COR-L47 (cell line): ENCODE measurements at places on chromosomes 4 and X.

- DNase-seq = no peak
These were observed 176.6 kb upstream of the GALNTL6 start for GRCh38 chr4:171636606-171637005.

- no peak for DNase-seq
These were observed 230.3 kb upstream of the PGRMC2 start for GRCh38 chr4:128517739-128518510.

DNA sequence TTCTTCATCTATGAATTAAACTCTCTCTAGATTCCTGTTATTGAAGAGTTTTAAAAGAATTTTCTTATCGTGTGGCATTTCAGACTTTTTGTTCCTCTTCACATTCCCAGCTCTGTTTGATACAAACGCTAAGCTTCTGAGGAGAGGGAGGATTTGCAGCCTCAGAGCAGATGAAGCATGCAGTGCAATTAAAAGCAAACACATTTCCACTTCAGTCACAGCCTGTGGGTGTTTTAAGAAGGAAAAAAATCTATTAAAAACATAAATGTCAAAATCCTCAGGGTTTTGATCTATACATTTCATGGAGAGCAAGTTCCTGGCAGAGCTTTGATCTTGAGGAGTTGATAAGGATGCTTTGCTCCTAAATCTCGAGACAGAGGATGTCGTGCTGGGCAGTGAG is 442.4 kb upstream of the BOD1L1 start:
- no peak for DNase-seq

- DNase-seq = no peak
These were observed 41.1 kb upstream of the TAB3 start for GRCh38 chrX:30930143-30930542.

- DNase-seq = no peak
These were observed 11.0 kb downstream of the FAT1 start for GRCh38 chr4:186712690-186713089.

GRCh38 chr4:52852711-52853110 is 9.4 kb upstream of the RASL11B start:
- no peak for DNase-seq

- DNase-seq = no peak
These were observed 69.3 kb upstream of the HS3ST1 start for GRCh38 chr4:11497972-11498371.

GRCh38 chr4:162475246-162475645 is 311.4 kb upstream of the FSTL5 start:
- no peak for DNase-seq
